ENCODE measurements at places on chromosomes 3 and 15.

DNA sequence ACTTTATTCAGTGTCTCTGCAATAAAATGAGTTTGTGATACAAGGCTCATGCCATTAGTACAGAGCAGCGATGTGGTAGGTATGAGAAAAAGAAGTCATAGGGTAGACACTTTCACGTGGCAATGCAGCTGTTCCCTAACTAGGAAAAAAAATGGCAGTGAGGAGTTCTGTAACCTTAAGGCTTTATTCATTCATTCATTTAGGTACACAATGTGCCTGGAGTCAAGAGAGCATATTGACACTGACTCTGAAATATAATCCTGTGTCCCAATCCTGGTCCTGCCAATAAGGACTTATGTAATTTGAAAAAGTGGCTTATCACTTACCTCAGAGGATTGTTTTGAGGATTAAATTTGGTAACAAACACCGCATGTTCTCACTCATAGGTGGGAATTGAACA, 173.0 kb upstream of the AZI2 start:
- DNase-seq: no peak

GRCh38 chr3:195182470-195182795, 88.5 kb downstream of the XXYLT1 start:
- no peak for DNase-seq

- DNase-seq: no peak
These were observed 28.5 kb downstream of the ACKR4 start for GRCh38 chr3:132625613-132626012.

DNA sequence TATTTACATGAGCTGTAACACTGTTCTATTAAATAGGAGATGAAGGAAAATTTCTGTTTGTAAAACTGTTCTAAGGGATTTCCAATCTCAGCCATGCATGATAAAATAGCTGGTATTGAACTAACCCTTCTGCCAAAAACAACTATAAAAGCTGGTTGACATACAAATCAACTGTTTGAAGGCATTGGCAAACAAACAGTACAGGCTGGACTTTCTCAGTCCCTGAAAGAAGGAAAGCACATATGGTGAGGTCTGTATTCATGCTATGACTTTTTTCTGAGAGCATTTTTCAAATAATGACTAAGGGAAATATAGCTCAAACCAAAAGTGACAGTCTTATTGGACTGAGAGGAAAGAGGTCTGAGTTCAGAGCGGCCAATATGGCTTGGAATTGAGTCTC, 117.0 kb upstream of the CCDC54 start:
- DNase-seq: no peak

- DNase-seq: no peak
These were observed 789.9 kb downstream of the IGSF11 start for GRCh38 chr3:118244761-118245160.

GRCh38 chr3:138195481-138195880, 8.4 kb downstream of the ARMC8 start:
- no peak for DNase-seq

DNA sequence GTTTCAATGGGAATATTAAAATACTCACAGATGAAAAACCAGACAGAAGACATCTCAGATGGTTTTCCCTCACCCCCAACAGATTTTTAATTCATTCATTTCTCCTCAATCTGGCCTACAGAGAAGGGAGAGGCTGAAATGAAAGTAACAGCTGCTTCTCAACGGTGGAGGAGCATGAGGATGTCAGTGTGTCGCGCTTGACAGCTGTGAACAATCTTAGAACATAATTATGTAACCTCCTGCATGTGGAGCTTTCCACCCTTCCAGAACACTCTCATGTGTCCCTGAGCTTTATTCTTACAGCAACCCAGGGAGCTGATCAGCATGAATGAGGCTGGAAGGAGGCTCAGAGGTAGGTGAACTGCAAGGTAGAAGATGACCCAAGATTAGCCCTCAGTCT, 52.7 kb downstream of the MB21D2 start:
- DNase-seq: no peak

DNA sequence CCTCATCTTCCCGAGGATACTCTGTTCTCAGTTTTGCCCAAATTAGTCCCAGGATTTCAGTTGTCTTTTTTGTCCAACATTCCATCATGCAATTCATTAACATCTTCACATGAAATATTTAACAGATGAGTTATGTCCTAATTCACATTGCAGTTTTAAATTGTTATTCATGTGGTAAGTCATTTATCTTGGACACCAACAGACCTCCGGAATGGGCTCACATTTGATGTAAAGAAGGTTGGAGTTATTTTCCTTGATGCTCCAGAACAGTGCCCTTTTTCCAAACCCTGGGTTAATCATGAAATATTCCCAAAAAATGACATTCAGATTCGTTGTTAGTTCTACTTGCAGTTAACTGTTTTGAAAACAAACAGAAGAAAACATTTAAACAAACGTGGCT, 32.8 kb upstream of the LRTM1 start:
- DNase-seq: no peak

DNA sequence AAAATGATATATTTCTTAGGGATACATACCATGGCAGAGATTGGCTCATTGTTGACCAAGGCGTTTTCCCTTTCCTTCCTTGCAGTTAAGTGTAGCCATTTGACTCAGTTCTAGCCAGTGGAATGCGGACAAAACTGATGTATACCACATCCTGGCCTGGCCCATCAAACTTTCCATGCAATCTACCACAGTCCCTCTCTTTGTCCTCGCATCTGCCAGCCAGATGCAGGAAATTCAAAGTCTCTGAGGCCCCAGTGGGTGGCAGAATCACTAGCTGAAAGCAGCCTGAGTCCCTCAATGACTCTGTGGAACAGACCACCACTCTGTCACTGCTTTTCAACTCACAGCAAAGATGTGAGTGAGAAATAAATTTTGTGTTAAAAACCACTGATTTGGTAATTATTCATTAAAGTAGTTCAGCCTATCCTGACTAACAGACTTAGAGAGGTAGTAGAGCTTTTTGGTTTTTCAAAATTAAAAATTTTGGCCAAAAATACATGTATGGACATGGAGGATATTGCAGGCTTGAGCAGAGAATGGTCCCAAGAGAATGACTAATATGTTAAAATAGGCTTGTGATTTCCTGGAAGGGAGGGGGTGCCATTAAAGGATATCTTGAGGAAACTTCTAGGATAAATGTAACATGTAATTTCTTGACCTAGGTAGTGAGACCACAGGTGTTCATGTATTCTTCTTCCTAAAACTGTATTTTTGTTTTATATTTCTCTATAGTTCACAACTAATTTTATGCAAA, 10.9 kb downstream of the LRRFIP2 start:
- DNase-seq: no peak

DNA sequence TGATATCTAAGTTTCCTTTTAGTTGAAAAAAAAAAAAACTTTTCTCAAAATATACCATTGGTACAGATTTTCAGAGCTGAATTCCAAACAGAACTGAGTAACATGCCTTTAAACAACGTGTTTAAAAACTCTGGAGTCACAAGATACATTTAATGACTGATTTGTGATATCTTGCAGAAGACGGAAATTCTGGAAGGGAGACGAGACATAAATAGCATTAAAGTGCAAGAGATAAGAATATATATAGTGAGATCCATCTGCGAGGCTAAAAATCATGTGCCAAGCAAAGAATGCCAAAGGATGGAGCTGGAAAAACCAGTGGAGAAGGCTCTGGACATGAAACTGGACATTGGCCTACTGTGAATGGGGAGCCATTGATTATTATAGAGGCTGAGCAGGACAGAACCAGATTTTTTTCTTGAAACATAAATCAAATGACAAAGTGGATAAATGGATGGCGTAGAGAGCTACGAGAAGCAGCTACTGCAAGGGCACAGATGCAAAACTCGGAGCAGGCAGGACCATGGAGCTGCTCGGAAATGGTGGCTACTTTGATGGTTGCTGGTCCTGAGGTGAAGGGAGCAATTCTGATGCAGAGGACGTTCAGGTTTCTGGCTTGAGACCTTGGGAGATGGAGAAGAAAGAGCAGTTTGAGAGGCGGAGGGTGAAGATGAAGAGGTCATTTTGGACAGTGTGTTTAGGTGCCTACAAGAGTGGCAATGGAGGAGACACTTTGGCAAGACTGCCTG, 88.8 kb downstream of the CPN2 start:
- DNase-seq: no peak

DNA sequence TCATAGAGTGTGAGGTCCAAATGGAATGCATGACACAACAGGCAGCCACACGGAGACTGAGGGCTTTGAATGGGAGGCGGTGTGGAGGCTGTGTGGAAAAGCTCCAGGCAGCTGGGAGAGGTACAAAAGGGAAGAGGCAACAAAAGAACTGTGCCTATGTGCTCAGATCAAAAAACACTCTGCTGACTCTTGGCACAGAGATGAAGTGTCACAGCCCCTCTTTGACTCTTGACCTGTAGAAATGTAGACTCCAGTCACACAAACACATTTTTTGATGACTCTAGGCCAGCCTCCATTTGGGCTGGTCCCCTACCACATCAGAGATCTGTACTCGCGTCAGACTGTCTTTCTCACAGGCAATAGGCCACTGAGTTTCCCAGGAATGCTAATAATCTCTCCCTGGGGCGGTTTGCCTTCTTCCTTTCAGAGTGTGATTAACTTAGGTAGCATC, 456.0 kb downstream of the TUSC7 start:
- DNase-seq: no peak

GRCh38 chr15:32112101-32112500, 81.8 kb downstream of the CHRNA7 start:
- no peak for DNase-seq

GRCh38 chr15:89174476-89174875, 46.9 kb downstream of the RLBP1 start:
- DNase-seq: no peak

GRCh38 chr3:178382449-178383061, 153.7 kb upstream of the KCNMB2 start:
- no peak for DNase-seq

GRCh38 chr3:12318758-12319621, 30.1 kb downstream of the PPARG start:
- no peak for DNase-seq

- no peak for DNase-seq
These were observed 29.4 kb downstream of the ABCC5 start for GRCh38 chr3:183988216-183988790.

GRCh38 chr3:65584002-65584401, 454.7 kb downstream of the MAGI1 start:
- DNase-seq: no peak

DNA sequence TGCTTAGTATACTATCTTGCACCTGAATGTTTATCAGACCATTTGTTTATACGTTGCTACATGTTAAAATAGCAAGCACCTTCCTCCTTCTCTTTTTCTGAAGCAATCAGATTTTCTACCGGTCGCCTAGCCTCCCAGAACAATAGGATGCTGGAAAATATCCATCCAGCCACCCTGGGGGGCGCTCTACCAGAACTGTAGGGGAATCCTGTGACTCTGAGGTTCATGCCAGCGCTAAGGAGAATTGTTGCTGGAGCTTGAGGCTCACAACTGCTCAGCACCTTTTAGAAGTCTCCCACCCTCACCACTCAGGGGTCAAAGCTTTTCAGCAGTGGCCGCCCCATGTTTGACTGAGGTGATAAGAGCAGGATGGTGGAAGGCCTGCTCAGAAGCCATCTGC, 27.5 kb downstream of the SQOR start:
- no peak for DNase-seq

GRCh38 chr3:117706756-117707155, 997.2 kb downstream of the TUSC7 start:
- DNase-seq: no peak

GRCh38 chr3:193033226-193033780, 115.6 kb upstream of the MB21D2 start:
- DNase-seq: no peak

GRCh38 chr15:101536166-101536874, 46.8 kb upstream of the PCSK6 start:
- no peak for DNase-seq

GRCh38 chr3:128858167-128858566, 21.3 kb upstream of the ACAD9 start:
- DNase-seq: no peak

DNA sequence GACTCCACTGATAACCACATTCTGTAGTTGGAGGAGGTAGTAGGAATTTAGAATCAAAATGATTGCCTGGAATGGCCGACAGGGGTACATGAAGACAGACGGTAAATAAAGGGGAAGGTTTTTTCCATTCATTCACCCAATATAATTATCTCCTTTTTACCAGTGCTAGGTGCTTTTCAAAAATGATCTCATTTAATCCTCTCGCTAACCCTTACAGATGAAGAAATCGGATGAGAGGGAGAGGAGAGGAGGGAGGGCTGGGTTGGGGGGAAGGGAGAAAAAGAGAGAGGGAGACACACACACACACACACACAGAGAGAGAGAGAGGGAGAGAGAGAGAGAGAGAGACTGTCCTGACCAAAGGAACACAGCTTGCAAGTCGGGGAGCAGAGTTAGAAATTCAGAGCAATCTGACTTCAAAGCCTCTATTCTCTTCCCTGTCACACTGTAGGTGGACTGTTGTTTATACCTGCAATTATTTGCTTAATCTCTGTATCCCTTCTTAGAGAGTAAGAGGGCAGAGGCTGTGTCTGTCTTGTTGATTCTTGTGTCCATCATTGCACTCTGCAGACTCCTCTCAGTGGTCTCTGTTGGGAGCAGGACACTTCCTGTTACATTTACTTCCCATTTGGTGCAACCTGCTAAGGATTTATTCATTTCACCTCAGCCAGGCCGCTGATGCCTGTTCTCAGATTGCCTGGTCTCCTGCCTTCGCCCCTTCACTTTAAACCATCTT, 18.7 kb upstream of the PAQR9 start:
- no peak for DNase-seq

DNA sequence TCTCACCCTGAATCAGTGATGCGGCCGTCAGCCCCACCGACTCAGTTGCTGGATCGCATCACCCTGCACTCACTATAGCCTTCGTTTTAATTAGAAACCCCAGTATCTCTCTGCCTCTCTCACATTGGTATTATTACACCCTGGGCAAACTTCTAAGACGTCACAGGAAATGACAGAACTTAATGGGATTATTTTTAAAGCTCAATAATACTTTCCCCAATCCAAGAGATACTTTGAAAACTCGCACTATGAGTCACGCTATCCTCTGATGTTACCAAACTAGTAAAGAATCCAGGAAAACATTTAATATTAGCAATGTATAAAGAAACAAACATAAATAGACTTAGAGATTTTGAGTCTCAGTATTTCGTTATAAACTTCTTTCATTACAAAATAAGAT, 36.6 kb downstream of the RUBCN start:
- no peak for DNase-seq

- DNase-seq: no peak
These were observed 132.4 kb downstream of the RPL22L1 start for GRCh38 chr3:170737498-170738162.

- DNase-seq: no peak
These were observed 94.1 kb upstream of the GOLGA8J start for GRCh38 chr15:29988701-29989100.

DNA sequence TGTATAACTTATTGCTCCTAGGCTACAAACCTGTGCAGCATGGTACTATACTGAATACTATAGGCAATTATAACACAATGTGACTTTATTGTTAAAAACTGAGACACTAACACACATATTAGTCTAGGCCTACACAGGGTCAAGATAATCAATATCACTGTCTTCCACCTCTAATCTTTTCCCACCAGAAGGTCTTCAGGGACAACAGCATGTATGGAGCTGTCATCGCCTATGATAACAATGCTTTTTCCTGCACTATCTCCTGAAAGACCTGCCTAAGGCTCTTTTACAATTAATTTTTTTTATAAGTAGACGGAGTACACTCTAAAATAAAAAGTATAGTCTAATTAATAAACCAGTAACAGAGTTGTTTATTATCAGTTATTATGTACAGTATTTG, 60.9 kb downstream of the LRRC28 start:
- no peak for DNase-seq
